ENCODE measurements at places on chromosomes 1 and 21. TPM values are rescaled to one million over a fixed set of nuclear protein-coding genes. Genes with fewer than 3 reads are reported as not detected.
A peak's percentile ranks its signal among the peaks of the same experiment; 100 is the strongest.

The ASCL5 gene
- total RNA-seq: 0.29 TPM

The LCE1E gene
- not detected for total RNA-seq

DNA sequence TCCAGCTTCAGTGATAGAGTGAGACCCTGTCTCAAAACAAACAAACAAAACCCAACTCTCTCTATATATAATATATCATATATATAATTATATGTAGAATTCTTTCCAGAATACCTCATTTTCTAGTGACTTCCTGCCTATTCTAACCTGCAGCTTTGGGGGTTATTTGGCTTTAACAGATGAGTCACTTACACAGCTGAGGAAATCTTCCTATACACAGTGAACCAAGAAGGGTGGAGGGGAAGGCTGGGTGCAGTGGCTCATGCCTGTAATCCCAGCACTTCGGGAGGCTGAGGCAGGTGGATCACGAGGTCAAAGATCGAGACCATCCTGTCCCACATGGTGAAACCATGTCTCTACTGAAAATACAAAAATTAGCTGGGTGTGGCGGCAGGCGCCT lies 9.2 kb downstream of the RAB29 start:
- DNase-seq: no peak

DNA sequence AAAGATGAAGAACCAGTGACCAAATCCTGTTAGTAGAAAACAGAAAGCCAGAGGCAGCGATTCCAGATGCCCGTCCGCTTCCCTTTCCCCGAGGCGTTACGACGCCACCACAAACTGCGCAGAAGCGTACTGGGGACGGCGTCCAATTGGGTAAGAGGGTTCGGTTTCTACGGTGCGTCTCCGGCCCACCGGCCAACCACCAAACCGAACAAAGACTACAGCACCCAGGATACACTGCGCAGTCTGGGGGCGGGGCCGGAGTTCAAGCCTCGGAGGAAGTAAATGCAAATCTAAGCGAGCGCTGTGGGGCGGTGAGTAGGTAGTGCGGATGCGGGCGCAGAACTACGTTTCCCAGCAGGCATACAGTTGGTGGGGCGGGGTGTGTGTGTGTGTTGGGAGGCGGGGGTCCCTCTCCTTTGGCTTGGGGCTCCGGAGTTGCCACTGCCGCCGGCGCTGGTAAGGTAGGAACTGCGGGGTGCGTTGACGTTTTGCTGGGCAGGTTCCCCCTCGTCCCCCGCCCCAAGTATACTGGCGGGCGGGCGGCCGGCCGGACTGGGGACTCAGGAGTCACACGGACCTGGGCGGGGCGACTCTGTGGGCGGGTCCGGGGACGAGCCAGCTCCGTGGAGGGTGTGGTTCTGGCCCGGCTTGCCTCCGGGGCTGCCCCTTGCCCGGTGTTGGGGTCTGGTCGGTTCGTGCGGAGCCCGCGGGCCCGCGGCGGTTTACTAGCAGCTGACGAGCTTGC lies at the start of the genes SWT1 and TRMT1L:
Gene SWT1, plus strand, starts transcription at position 314 of the 745 bp plus-strand sequence. CDS start 3,675 bp downstream, outside the sequence.
Gene TRMT1L, minus strand, starts transcription at position 100 of the 745 bp plus-strand sequence. CDS start 241 bp downstream, outside the sequence.
- DNase-seq: peak; percentile 99

GRCh38 chr21:45845063-45845769 lies 136.4 kb upstream of the COL6A1 start:
- DNase-seq: no peak

- DNase-seq: peak; percentile 33
Measured at GRCh38 chr1:9243066-9243739, 8.6 kb downstream of the H6PD start.

GRCh38 chr1:243924188-243924587 lies 74.1 kb upstream of the AKT3 start:
- DNase-seq: no peak

DNA sequence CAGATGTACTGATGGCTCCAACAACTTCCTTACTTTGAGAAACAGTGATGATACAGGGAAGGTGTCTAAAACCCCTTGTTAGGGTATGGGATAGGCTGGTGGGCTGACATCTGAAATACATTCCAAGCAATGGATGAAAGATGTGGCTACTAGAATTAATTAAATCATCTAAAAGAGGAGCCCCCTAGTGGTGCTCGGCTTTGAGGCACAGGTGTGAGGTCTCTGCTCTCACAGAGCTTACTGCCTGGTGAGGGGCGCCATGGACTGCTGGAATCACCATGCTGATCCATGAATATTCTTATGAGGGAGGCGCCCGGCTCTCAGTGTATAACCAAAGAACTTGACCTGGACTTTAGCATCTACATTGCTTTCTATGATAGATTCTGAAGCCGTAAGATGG lies 48.5 kb downstream of the GNG4 start:
- no peak for DNase-seq

GRCh38 chr1:114082867-114083585 lies 70.6 kb downstream of the SYT6 start:
- DNase-seq: no peak

DNA sequence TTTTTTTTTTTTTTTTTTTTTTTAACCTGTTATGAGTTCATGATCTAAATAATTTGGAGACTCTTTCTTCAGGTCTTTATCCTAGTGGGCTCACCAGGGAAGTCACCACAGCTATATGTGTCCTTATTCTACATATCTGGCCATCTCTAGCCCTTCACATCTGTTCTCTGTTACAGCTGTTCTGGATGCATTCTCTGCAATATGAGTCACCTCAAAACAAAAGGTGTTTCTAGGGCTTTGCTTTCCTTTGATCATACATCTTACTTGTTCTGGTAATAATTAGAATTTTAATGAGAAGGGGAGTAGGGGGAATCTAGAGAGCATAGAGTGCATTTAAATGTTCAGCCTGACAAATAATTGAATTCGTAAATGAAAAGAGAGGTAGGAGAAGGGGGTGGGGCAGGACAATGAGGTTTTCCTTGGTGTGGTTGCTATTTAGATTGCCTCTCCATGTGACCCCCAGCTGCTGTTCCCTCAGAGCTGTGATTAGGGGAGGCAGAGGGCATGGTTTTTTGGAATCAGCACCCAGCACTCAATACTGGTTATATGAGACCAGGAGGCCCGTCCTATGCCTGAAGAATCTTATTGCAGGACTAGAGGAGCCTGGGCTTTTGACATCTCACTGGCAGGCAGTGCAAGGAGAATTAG lies 8.0 kb downstream of the SYT6 start:
- no peak for DNase-seq

GRCh38 chr1:93685918-93686317 lies 4.3 kb upstream of the BCAR3 start:
- DNase-seq: no peak

GRCh38 chr1:59043796-59044195 lies 253.1 kb upstream of the FGGY start:
- no peak for DNase-seq

GRCh38 chr1:85313888-85314696 lies 37.7 kb upstream of the BCL10 start:
- DNase-seq: no peak

- DNase-seq: no peak
Measured at GRCh38 chr1:8814865-8815264, 2.6 kb downstream of the RERE start.

Data from upper lobe of right lung (tissue), 1 donor.